CD4-positive, alpha-beta T cell treated with Interferon gamma for 1 hour (primary cell): ENCODE measurements at places on chromosomes 3 and 15.
A peak's percentile ranks its signal among the peaks of the same experiment; 100 is the strongest.

- no peak for DNase-seq
Measured at GRCh38 chr15:79178594-79178993, 88.0 kb upstream of the RASGRF1 start.

- DNase-seq = no peak
Measured at GRCh38 chr3:155778462-155778861, 27.6 kb downstream of the C3orf33 start.

DNA sequence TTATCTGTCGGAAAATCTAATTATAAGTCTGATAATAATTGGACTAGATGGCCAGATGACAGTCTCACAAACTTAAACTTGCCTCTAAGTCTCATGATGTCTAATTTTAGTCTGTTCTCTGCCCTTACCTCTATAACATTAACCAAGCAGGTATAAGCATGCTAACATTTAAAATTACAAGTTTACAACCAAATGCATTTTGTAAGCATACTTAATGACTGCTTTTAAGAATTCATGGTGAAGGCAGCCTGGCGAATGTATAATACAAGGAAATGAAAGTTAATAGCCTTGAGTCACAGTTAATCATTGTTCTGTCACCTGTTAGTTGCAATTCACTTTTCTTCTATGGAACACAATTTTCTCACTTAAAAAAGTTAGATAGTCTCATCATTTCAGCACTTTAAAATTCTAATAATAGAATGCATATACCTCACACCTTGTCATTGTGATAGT lies 16.5 kb downstream of the BCHE start:
- no peak for DNase-seq

- DNase-seq = no peak
Measured at GRCh38 chr3:183664913-183665381, 29.5 kb downstream of the KLHL24 start.

GRCh38 chr15:66772604-66773128 lies 70.6 kb downstream of the SMAD6 start:
- DNase-seq = no peak

DNA sequence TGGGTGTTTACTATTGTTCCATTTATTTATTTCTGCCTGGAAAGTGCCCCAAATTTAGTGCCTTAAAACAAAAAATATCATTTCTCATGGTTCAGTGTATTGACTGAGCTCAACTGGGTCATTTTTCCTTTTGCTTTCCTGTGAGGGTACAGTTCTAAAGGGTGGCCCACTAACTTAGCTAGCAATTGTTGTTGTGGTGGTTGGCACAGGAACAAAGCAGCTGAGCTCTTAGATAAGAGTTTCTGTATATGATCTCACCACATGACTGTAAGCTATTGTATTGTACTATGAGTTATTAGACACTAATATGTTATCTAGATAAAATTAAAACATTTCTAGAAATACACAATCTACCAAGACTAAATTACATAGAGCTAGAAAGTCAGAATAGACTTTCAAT lies 1283.7 kb downstream of the OTOL1 start:
- DNase-seq = no peak

DNA sequence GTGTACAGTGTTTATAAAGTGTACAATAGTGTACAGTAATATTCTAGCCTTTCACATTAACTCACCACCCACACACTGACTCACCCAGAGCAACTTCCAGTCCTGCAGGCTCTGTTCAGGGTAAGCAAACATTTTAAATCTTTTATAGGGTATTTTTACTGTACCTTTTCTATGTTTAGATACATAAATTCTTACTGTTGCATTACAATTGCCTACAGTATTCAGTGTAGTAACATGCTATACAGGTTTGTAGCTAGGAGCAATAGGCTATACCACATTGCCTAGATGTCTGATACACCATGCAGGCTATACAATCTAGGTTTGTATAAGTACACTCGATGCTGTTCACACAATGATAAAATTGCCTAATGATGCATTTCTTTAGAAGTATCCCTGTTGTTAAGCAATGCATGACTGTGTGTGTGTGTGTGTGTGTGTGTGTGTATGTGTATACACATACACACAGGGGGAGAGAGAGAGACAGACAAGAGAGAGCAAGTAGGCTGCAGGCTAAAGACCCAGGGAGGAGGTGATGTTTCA lies 72.5 kb upstream of the PRR23C start:
- no peak for DNase-seq

DNA sequence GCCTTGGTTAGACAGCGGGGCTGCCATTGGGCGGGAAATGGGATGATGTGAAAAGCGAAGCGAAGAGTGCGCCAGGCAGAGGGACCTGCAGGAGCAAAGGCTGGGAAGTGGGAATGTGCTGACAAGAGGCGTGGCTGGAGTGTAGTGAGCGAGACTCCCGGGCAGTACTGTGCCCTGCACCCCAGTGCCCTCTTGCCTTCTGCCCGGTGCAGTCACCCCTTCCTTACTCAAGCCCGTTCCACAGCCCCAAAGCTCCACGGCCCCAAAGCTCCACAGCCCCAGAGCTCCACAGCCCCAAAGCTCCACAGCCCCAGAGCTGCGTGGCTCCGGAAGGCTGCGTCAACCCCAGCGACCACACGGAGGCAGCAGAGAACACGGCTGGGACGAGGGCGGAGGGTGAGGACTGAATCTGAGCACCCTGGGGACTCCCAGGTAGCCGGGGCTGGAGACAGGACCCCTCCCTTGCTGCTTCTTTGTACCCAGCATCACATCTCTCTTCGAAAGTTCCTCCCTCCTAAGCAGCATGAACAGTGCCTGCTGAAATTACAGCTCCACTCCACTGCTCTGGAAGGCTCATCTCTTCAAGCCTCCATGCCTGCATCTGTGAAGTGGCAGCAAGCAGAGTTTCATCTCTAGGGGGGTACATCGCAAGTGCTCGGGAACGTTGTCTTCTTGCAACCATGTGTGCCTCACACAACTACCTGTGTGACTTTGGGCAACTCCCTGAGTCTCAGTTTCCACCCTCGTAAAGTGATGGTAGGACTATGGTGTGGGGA lies 108.9 kb downstream of the FBLN2 start:
- peak; percentile 50 for DNase-seq

DNA sequence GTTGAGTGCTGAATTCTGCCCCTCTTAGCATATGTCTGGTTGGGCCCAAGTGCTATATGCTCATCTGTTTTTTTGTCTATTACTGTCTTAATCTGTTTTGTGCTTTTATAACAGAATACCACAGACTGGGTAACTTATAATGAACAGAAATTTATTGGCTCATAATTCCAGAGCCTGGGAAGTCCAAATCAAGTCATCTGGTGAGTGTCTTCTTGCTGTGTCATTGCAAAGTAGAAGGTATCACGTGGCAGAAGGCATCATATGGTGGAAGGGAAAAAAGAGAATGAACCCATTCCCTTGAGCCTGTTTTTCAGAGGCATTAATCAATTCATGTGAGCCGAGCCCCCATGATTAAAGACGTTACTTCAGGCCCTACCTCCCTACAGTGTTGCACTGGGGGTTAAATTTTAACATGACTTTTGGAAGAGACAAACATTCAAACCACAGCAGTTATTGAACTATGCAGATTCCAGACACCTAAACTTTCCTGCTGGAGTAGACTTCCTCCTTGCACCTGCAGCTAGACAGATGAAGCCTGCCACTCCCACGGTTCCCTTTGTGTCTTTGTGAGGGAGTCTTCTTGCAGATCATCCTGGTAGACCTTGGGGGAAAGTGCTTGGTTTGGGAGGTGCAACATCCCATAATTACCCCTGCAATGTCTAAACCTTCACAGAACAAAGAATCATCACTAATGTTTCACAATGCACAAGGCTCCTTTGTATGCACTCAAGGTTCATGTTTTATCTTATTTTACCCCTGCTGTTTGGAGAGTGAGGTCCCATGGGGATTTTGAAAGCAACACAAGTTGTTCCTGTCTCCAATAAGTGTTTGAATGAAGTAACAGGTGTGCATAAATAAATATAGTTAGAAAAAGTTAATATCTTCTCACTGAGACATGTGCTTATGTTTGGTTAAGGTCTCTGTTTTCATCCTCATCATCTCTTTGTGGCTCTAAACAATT lies 64.7 kb upstream of the XCR1 start:
- DNase-seq = no peak

GRCh38 chr3:56361731-56362130 lies 106.5 kb downstream of the ERC2 start:
- DNase-seq = no peak

DNA sequence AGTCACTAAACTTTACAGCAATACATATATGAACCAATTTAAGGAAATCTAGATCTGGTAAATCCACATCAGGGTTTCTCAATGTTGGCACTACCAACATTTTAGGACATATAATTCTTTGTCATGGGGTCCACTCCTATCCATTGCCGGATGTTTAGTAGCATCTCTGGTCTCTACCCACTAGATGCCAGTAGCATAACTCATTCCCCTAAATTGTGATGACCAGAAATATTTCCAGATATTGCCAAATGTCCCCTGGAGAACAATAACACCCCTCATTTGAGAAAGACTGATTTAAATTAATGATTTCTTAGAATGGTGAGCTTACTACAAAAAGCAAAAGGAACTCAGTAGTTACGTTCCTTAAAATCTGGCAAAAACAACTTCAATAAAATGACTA lies 23.1 kb upstream of the ANKRD28 start:
- no peak for DNase-seq

GRCh38 chr3:8458238-8458661 lies 43.4 kb upstream of the LMCD1 start:
- DNase-seq = no peak

- DNase-seq = no peak
Measured at GRCh38 chr3:3068358-3068881, 41.8 kb downstream of the IL5RA start.

GRCh38 chr3:188339410-188340295 lies 185.7 kb downstream of the LPP start:
- no peak for DNase-seq

GRCh38 chr3:128471110-128471509 lies 4.4 kb upstream of the DNAJB8 start:
- DNase-seq = no peak

GRCh38 chr3:101903451-101903871 lies 54.1 kb downstream of the NFKBIZ start:
- no peak for DNase-seq

DNA sequence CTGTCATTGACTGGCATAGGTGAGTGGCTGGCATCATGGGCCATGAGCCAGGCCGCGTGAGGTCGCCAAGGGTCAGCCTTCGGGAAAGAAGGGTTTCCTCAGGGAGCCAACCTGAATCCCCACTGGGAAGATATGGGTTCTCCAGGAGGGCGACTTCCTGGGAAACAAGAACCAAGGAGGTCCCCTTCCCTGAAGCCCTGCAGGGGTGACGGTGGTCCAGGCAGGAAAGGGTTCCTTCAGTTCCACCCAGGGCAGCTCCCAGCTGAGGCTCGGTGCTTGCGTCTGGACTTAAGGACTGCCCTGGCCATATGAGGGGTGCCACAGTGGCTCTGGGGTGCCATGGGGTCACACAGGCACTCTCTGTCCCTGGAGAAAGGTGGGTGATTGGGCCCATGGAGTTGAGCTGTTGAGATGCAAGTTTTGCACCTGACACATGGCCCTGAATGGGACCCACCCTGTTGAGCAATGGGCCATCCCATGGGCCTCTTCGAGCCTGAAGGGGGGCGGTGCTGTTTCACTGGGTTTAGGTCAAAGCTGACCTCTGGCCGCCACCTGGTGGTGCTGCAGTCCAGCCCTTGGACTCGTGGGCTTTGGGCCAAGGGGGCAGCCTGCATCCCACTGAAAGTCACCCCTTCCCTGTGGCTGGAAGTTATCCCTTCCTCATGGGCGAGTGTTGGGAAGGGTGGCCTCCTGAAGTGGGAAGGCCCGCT lies 228.1 kb downstream of the SNRPN start:
- DNase-seq = no peak

DNA sequence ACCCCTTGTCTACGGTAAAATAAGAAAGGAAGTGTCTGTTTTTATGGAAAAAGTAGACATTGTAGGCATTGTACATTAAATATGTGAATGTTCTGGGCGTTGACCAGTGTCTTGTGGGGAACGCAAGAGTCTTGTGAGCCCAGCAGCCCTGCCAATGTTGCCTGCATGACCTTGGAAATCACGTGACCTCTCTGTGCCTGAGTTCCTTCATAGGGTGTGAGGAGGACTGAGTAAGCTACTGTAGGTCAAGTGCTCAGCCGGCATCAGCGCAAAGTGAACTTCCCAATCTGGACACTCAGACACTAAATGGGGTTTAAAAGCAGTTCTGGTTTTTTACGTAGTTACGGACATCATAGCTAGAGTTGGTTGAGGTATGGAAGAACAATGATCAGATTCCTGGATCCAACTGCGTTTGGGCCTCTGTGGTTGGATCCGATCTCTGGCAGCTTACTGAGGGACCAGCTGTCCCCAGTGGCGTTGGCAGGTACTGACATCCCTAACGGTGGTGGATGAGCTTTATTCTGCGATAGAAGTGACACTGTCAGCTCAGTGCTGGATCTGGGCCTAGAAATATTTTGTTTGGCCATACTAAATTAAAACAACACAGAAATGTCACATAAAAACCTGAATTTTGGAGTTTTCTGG lies 63.8 kb downstream of the SPSB4 start:
- DNase-seq = no peak

DNA sequence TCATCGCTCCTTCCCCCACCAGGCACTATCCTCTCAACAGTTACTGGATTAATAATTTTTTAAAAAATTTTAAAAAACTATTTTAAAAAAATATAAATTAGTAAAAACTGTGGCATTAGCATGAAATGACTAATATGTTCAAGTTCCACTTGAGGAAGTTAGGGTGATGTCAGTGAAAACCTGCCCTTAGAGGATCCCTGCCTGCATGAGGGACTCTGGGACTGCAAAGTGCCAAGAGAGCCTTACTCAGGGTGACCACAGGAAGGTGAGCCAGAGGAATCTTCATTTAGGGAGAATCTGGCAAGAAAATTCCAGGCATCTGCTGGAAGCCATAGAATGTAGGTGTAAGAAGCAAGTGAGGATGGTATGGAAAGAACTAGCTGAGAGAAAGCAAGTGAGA lies 157.7 kb upstream of the BCL6 start:
- DNase-seq = no peak

DNA sequence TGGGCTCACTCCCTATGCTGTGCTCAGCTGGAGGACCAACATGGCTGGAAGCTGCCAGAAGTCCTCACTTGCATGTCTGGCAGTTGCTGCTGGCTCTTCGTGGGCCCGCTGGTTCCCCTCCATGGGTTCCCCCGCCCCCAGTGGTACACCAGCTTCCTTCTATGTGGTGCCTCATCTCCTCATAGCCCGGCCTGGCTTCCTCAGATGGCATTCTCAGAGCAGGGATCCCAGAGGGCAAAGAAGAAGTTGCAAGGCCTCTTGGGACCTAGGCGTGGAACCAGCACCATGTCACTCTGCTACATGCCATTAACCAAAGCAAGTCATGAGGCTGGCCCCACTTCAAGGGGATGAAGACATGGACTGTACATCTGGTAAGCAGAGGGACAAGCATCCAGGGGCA lies 2.9 kb upstream of the CFAP92 start:
- no peak for DNase-seq

- DNase-seq = no peak
Measured at GRCh38 chr3:138188013-138188730, 1.1 kb downstream of the ARMC8 start.

- DNase-seq = no peak
Measured at GRCh38 chr3:167166594-167167253, 213.4 kb downstream of the ZBBX start.

DNA sequence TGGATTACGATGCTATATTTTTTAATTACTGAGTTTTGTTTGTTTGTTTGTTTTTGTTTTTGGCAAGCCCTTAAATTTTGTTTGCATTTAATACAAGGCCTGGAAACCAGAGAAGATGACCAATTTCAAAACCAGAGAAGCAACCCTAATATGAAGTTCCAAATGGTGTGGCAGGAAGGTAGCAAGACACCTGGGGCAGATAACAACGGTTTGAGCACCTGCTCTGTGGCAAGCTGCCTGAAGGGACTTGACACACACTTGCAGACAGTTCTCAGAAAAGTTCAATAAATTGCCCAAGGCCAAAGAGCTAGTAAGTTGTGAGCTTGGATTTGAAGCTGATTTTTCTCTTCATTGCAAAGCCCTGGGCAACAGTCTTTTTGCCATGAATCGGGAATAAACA lies 151.2 kb upstream of the UBE2E1 start:
- no peak for DNase-seq
